ENCODE measurements at places on chromosomes 16 and 17. TPM values are rescaled to one million over a fixed set of nuclear protein-coding genes. Genes with fewer than 3 reads are reported as not detected.
A peak's percentile ranks its signal among the peaks of the same experiment; 100 is the strongest.

DNA sequence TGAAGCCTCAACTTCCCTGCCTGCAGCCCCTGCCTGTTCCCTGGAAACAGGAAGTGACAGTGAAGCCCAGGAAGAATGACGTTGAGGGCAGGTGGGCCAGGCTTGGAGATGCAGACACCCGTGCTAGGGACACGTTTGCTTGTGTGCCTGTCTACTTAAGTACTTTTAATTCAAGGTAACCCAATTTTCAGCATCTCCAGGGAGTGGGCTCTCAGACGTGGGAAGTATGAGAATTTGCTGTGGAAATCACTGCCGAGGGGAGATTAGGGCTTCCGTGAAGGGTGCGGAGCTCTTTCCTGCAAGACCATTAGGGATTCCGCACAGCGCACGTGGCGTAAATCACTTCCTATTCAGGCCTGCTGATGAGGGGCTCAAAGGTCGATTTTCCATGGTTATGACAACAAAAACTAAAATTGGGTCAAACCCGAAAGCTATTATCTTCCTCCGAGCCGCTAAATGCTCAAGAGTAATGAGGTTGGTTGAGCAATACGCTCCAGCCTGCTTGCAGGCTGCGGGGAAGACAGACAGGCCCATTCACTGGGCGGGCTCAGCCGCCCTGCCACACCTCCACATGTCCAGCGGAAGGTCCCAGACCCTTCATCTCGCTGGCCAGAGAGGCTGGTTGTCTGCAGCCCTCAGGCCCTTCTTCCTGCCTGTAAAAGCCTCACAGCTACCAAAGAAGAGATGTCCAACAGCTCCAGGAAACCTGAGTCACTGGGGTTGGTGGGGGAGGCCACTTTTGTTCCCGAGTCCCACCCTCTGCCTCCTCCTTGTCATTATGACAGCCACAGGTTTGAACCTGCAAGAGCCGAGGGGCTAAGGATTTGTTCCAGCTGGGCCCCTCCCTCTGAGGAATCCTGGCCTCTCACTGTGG is 109.9 kb downstream of the RBFOX3 start:
- no peak for DNase-seq

DNA sequence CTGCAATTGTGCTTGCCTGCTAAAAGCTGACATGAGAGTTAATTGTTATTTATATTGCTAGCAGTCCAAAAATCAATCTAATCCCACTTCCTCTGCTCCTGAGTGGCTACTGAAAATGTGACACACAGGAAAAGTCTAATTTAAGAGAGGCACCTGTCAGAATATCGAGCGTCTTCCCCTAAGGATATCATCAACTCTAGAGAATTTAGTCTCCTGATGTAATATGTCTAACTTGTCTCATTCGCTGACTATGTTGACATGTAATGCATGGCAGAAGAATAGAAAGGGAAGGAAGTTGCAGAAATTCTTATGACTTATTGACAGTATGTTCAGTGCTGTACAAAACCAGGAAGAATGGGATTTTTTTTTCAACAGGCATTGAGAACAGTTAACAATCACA is 893.4 kb upstream of the CDH8 start:
- no peak for DNase-seq

DNA sequence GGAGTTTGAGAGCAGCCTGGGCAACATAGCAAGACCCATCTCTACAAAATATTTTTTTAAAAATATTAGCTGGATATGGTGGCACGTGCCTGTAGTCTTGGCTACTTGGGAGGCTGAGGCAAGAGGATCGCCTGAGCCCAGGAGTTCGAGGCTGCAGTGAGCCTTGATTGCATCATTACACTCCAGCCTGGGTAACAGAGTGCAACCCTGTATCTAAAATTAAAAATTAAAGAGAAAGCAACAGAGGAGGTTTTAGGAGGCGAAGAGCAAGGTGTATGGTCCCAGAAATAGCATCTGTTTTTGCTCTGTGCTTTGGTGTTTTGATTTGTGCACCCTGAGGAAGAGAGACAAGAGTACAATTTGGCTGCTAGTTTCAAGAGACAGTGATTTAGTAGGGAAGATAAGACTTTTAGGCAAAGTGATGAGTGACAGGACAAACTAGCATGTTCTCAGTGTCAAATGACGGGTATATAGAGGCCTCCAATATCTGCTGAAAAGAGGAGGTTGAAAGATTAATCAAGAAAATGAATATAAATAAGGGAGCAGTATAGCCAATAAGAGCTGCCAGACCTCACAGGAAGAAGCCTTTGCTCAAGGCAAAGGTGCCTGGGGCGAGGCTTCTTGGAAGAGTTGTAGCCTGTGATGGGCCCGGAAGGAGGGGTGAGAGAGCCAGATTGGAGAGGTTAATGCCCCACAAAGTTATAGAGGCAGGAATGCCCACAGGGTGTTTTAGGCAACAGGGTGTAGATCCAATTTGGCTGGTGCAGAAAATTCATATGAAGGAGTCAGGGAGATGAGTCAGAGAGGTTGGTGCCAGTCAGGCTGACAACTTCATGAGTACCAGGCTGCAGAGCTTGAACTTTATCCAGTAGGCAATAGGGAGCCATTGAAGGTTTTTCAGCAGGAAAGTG is 11.4 kb downstream of the HLF start:
- peak; percentile 47 for DNase-seq

DNA sequence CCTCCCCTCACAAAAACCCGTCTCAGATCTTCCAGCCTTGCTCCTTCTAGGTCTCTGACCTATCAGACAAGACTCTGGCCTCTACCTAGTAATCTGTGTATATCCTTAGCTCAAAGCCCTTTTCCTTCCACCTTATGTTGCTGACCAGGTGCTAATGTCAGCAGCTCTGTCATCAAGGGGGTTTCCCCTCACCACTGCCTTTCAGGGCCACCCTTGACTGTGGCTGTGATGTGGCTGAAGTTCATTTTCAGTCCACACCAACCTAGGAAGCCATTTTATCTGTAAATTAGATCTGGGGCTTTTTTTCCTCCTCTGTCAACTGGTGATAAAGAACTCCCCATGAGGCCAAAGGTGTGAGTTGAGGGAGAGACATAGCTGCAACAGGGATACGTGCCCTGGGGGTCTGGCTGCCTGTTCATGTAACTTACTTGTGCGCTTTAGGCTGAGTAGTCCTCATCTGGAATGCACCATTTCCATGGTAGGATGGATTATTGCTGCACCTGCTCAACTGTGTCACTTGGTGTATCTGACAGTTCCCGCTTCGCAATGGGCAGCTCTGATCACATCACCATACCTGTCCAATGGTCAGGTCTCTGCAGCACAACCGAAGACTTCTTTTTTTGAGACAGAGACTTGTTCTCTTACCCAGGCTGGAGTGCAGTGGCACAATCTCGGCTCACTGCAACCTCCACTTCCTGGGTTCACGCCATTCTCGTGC is 14.7 kb upstream of the RUNDC3A start:
- no peak for DNase-seq

GRCh38 chr16:62035115-62036092 is 834 bp downstream of the CDH8 start:
- peak; percentile 56 for DNase-seq

DNA sequence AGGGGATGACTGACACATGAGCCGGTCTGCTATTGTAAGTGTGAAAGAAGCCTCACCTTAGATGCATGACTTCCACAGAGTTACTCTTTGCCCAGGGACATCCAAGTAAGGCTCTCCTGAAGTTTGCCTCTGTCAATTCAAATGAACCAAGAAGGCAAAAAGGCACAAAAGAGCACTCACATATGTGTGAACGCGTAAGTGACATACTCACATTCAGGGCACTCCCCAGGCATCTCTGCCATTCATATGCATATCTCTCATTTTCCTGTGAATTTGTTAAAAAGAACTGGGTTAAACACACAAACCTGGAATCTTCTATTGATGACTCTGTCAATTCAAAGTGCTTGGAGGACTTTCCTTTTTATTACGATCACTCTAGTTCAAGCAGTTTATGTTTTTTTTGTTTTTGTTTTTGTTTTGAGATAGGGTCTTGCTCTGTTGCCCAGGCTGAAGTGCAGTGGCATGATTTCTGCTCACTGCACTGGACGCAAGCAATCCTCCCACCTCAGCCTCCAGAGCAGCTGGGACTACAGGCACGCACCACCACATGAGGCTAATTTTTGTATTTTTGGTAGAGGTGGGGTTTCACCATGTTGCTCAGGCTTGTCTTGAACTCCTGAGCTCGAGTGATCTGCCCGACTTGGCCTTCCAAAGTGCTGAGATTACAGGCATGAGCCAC is 49.4 kb downstream of the DUSP14 start:
- no peak for DNase-seq

DNA sequence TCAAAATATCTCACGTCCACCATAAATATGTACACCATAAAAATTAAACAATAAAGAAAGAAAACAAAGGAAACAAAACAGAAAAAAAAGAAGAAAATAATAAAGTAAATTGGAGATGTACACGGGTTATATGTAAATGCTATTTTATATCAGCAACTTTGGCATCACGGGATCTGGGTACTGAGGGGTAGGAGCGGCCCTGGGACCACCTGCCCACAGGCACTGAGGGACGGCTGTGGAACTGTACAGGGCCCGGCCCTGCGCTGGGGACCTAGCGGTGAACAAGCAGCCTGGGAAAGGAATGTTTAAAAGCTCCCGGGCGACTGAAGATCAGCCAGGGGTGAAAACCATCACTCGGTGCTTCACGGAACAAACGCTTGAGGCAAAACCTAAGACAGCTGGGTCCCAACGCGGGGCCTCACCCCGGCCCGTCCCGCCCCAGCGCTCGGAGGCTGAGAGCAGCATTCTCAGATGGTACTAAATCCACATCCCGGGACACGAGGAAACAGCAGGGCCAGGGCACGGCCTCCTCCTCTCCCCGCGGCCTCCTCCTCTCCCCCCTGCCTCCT is 31.2 kb downstream of the NXN start:
- DNase-seq: no peak

- DNase-seq: no peak
Measured at GRCh38 chr16:7805686-7806396, 473.2 kb downstream of the RBFOX1 start.

- DNase-seq: no peak
Measured at GRCh38 chr17:7178973-7179316, 225 bp downstream of the ASGR1 start.

- DNase-seq: no peak
Measured at GRCh38 chr17:55340176-55340575, 75.4 kb downstream of the HLF start.

- DNase-seq: no peak
Measured at GRCh38 chr17:1480747-1481465, 11.6 kb downstream of the MYO1C start.

The FAM171A2 gene
- total RNA-seq: 89.5 TPM

The KRT36 gene
- total RNA-seq: not detected

The RTN4RL1 gene
- 0.96 TPM for total RNA-seq

The SLC6A2 gene
- not detected for total RNA-seq

The HLF gene
- total RNA-seq: 0.37 TPM

The FMNL1 gene
- 56.3 TPM for total RNA-seq

The MYH3 gene
- 7,123 TPM for total RNA-seq

The NPIPA1 gene
- total RNA-seq: 73.0 TPM

The C17orf50 gene
- total RNA-seq: not detected
